NCI-H1105 treated with DMSO at 0.1 percent for 48 hours (cell line): ENCODE measurements at places on chromosomes 1 and 21.

DNA sequence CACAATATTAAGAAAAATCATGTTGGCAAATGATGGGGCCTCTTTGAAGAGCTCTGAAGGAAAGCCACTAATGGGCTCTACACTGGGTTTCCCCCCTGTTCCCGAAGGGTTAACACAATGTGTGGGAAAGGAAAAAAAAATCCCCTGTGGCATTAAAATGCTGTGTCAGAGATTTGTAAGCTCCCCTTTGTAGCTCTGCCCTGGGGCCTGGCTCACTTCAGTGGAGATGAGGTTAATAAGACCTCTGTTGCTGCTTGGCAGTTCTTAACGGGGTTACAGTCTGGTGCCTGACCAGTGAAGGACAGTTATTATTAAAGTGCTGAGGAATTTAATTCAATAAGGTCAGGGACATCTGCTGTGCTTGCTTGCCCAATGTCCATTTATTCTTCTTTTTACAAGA lies 129.7 kb upstream of the UBE2U start:
- DNase-seq: no peak

GRCh38 chr1:52567943-52568342 lies 15.1 kb upstream of the TUT4 start:
- no peak for DNase-seq

DNA sequence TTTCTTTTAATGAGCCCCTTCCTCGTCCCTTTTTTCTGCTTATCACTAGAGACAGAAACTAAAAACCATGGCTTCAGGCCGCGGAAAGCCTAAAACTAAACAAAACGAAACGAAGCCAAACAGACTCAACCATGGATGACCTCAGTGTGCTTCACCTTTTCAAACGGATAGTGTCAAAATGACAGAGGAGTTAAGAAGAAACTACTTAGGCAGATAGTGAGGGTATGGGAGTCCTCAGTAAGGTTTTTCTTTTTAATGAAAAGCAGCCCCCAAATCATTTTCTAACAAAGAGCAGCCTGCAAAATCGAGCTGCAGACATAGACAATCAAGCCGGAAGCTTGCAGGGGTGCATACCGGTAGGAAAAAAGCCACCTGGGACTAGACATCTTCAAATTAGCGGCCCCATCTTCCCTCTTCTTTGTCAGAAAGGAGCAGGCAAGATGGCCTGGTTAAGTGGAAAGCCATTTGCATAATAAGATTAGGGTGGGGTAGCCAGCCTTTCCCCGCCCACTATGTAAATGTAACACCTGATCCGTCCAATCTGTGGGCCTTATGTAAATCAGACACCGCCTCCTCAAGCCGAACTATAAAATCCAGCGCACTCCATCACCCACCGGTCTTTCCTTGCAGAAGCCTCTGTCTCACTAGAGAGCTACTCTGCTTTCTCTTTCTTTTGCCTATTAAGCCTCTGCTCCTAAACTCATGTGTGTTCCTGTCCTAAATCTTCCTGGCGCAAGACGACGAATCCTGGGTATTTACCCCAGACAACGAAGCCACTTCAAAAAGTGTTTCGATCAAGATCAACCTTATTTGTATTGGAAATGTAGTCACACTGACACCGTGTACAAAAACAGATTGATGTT lies 6.2 kb upstream of the ERO1B start:
- no peak for DNase-seq

GRCh38 chr1:32886004-32886827 lies at the start of gene HPCA:
Gene HPCA, plus strand, starts transcription at chr1:32886491. Its CDS starts 2,408 bp downstream, at chr1:32888899.
- peak; percentile 27 for DNase-seq

DNA sequence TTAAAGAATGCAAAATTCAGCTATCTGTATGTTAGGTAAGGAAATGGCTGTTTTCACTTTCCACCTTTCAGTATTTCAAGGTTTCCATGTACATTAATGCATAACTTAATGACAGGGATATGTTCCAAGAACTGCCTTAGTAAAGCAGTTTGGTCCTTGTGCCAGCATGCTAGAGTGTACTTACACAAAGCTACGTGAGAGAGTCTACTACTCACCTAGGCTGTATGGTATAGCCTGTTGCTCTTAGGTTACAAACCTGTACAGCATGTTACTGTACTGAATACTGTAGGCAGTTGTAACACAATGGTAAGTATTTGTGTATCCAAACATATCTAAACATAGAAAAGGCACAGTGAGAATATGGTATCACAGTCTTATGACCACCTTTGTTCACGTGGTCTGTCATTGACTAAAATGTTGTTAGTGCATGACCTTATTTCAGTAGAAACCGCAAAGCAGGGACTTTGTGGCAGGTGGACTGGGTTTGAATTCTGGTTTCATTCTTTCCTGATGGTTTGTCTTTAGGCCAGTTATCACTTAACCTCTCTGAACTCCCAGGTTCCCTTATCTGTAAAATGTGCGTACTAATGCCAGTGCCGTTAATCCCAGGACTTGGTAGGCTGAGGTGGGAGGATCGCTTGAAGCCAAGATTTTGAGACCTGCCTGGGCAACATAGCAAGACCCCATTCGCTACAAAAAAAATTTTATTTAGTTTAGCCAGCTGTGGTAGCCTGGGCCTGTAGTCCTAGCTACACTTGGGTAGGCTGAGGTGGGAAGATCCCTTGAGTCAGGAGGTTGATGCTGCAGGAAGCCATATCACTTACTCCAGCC lies 4.9 kb downstream of the SMYD2 start:
- DNase-seq: peak; percentile 4

DNA sequence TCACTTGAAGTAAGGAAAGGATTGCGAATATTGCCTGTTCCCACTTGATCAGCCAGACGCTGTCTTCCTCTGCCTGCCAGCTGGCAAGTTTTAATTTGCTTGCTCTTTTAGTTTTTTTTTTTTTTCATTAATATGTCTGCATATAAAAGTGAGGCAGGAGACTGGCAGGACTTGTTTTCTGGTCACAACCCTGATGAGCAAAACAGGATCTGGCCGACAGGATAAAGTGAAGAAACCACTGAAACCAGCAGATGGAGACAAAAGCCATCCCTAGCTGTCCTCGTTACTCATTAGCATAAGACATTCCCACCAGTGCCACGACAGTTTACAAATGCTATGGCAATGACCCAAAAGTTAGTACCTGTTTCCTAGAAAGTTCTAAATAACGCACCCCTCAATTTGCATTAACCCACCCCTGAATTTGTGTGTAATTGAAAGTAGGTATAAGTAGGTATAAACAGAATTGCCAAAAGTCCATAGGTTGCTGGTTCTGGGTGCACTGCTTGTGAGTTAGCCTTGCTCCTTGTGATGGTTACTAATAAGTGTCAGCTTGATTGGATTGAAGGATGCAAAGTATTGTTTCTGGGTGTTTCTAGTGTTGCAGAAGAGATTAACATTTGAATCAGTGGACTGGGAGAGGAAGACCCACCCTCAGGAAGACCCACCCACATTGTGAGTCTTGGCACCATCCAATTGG lies 60.8 kb downstream of the ZNF684 start:
- peak; percentile 50 for DNase-seq

GRCh38 chr1:107867897-107868296 lies 97.1 kb downstream of the VAV3 start:
- no peak for DNase-seq

GRCh38 chr1:60133000-60133673 lies 59.6 kb upstream of the C1orf87 start:
- DNase-seq: no peak
